ENCODE measurements at places on chromosomes 3 and 15.

- ATAC-seq = no peak
These were observed 195.4 kb upstream of the LPP start for GRCh38 chr3:187958432-187959003.

- ATAC-seq = peak; percentile 98
These were observed at the start of gene ACTR8 for GRCh38 chr3:53881691-53882593. TSS of gene ACTR8 (minus strand) at chr3:53882152. CDS start at chr3:53882101, 51 bp downstream.

GRCh38 chr3:122391681-122392446, 7.9 kb downstream of the FAM162A start:
- no peak for ATAC-seq

GRCh38 chr3:134699721-134700120, 48.9 kb upstream of the KY start:
- no peak for ATAC-seq

- ATAC-seq = no peak
These were observed 21.9 kb upstream of the CPNE9 start for GRCh38 chr3:9681723-9682081.

GRCh38 chr15:67150023-67150860, 84.8 kb downstream of the SMAD3 start:
- ATAC-seq = peak; percentile 82

DNA sequence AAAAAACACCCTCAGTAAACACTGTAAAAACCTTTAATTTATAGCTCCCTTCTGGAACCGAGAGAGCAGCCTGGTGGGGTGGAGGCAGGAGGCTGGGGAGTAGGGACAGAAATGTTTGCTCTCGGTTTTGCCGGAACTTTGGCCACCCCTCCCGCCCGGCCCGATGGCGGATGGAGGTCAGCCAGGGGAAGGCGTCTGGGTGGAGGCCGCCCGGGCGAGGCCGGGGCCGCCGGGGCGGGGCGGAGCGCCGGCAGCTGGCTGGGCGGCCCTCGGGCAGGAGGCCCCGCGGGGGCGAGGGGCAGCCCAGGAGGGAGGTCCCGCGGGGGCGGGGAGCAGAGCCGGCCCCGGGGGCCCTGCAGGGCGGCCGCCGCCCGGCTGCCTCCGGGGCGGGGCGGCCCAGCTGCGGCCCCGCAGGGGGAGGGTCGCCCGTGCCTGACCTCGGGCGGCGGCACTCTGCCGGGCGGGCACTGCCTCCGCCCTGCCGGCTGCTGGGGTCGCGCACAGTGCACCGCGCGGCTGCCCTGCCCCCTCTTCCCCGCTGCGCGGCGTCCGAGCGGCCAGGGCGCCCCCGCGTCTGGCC, 829 bp upstream of the SKIL start:
- ATAC-seq = peak; percentile 75

- peak; percentile 60 for ATAC-seq
These were observed 24.4 kb downstream of the NR2F2 start for GRCh38 chr15:96354731-96355567.

- no peak for ATAC-seq
These were observed 8.9 kb upstream of the AADACL2 start for GRCh38 chr3:151724576-151725562.

DNA sequence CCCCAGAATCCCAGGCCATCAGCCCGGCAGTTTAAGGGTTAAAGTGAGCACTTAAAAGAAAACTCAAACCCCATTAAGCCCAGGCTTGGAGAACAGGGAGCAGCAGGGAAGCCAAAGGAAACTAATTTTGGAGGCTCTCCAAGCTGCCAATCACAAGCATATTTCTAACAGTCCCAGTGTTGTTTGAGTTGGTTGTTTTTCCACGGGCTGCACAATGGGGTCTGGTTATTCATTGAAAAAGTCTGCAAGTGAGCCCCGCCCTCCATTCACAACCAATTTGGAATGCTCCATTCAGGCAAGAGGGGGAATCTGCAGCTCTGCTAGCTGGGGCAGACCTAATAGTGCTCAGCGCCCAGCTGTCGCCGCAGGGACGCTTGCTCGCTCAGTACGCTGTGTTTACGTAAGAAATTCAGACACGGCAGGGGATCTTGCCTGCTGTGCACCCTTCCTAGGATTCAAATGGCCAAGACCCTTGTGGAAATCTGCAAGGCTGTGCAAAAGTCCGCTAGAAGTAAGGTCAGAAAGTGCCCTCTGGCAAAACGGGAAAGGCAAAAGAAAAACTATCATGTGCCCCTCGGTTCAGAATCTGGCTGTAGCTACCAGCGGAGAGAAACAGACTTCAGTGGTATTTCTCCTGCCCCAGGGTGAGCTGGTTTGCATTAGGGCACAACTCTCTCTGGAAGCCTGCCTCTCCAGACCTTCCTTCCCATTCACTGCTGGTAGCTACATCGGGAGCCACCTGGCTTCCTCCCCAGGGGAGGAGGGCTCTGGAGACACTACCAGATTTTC, 11.0 kb downstream of the ETV5 start:
- peak; percentile 67 for ATAC-seq

- ATAC-seq = no peak
These were observed 806 bp upstream of the LRRC28 start for GRCh38 chr15:99250494-99250856.

- no peak for ATAC-seq
These were observed 95.0 kb upstream of the ICE2 start for GRCh38 chr15:60573936-60574335.

GRCh38 chr3:194287977-194288706, 63.0 kb downstream of the CPN2 start:
- ATAC-seq = no peak

DNA sequence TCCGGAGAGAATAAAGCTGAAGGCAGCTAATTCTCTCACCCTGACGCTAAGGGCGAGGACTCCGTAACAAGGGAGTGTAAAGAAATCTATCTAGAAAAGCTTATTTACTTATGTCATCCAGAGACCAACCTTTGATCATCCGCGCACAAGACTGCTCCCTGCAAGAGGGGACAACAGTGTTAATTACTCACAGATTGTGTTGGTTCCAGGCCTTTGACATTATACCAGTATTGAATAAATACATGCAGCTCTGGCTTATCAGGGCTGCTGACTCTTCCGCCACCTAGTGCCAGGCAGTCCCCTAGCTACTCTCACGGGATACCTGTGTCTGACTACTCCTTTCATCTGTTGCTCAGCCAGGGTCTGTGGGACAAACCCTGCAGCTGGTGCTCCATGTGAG, 211.7 kb downstream of the DTWD1 start:
- ATAC-seq = no peak

- ATAC-seq = no peak
These were observed 769 bp upstream of the CSPG4 start for GRCh38 chr15:75713338-75713895.

DNA sequence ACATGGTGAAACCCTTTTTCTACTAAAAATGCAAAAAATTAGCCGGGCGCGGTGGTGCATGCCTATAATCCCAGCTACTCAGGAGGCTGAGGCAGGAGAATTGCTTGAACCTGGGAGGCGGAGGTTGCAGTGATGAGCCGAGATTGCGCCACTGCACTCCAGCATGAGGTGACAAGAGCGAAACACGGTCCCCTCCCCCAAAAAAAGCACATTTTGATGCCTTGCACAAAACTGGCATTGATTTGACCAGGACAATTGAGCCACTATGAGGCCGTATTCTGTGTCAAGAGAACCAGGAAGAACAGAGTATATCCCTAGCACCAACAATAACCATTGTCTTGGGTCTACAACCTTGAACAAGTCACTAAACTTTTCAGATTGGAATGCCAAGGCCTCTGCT, 50.6 kb downstream of the SH3BP5 start:
- ATAC-seq = no peak

DNA sequence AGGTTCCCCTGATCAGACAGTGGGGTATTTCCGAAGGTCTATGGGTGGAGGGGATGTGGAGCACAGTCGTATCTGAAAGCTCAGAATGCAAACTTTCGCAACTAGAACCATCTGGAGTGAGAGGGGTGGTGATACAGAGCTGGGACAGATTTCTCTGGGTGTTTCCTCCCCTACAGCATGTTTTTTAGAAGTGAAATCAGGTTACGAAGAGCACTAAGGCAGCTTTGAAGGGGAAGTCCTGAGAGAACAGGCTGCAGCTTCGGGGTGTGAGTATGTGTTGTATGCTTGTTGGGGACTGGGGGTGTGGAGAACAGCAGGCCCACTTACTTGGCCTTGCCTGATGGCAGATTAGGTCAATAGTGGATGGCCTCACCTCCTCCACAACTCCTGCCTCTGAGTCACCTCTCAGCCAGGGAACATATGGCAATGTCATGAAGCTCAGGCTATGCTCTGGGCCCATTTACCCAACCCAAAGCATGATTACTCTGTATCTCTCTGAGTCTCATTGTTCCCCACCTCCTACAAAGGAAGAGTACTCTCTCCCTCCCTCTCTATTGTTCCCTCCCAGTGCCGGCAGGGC, 107.2 kb upstream of the RASGRP1 start:
- no peak for ATAC-seq

GRCh38 chr3:178381971-178382448, 154.2 kb upstream of the KCNMB2 start:
- ATAC-seq = no peak

DNA sequence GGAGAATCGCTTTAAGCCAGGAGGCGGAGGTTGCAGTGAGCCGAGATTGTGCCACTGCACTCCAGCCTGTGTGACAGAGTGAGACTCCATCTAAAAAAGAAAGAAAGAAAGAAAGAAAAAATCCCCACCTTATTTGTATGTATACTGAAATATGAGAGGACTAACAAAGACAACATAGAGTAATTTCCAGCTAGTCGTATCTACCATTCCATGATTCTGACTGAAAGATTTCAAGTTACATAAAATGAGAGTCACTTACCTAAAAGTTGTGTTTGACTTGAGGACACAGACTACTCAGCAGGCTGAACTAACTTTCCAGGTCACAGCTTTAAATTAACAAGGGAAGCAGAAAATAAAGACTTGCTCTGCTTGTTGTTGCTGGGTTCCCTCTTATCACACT, 18.8 kb upstream of the PRKCI start:
- ATAC-seq = no peak

DNA sequence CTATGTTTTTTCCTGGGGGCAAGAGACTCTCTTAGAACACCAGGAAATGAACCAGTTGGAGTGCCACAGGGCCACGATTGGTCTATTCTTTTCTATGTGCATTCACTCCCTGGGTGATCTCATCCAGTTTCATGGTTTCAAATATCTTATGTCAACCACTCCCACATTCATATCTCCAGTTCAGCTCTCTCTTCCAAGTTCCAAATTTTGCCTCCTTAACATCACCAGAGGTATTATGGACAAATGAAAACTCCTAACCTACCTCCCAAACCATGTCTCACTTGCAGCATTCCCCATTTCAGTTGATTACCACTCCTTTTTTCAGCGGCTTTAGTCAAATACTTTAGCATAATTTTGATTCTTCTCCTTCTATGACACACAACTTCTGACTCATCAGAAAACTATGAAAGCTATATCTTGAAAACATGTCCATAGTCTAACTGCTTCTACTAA, 203.1 kb upstream of the SEMA6D start:
- no peak for ATAC-seq

DNA sequence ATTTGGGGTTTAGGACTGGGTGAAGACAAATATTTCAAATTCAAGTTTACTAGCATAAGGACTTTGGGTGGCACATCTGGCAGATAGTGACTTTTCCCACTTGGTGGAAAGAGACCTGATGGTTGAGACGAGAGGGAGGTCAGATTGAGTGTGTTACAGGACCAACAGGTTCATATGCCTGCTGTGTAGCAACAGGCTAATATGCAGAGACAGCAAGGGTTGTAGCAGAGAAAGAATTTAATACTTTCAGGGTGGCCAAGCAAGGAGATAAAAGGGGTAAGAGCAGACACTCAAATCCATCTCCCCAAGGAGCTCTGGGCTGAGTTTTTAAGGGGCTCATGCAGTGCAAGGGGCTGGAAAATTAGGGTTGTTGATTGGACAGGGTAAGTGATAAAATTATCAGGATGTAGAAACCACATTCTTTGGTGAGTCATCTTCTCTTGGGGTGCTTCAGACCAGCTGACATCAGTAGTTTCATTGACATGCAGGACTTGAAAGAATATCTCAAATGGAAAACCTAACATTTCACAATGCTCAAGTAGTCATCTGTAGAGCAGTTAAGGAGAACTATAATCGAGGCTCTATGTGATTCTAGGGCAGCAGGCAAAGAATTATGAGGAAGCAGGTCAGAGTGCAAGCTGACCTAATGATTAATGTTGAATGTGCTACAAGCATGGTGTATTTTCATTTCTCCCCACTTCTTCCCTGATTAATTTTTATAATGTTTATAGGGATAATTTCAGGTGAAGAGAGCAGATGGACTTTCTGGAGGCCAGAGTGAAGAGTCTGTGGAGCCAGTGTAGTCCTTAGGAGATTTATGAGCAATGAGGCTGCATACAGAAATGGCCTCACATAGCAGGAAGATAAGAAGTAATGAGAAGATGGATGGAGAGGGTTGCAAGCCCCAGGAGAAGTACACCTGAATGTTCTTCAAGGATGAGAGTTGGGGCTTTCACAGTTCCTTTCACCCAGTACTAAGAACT, 13.7 kb downstream of the FOXB1 start:
- no peak for ATAC-seq

GRCh38 chr15:40449275-40449674, 8.5 kb downstream of the BAHD1 start:
- no peak for ATAC-seq

GRCh38 chr3:134323966-134324962, 50.0 kb downstream of the AMOTL2 start:
- ATAC-seq = no peak

DNA sequence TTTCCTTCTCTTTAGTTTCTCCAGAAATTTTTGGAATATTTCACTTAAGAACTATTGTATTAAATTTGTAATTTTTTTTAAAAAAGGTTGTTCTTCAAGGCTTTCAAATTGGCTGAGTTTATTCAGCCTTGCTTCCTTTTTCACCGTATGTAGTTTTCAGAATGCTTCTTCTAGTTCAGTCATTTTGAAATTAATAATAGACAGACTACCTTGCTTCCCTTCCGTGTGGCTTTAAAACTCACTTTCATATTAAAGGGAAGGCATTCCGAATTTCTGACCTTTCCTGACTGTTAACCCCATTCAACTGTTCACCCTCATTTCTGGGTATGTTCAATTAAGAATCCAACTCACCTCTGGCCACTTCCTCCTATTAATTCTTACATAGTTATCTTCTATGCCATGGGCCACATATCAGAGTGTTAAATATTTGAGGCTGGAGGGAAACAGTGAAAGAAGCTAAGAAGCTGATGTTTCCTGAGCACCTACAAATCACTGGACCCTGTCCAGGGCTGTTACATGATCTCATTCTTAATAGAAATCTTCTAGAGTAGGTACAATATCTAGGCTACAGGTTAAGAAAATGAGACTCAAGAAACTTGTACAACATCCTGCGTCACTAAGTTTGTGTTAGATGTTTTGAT, 237.5 kb downstream of the P3H2 start:
- ATAC-seq = no peak

Data from gastroesophageal sphincter (tissue), 4 donors.